ENCODE measurements at places on chromosomes 7 and 10.

- no peak for DNase-seq
Measured at GRCh38 chr7:21898265-21898930, 47.3 kb downstream of the CDCA7L start.

DNA sequence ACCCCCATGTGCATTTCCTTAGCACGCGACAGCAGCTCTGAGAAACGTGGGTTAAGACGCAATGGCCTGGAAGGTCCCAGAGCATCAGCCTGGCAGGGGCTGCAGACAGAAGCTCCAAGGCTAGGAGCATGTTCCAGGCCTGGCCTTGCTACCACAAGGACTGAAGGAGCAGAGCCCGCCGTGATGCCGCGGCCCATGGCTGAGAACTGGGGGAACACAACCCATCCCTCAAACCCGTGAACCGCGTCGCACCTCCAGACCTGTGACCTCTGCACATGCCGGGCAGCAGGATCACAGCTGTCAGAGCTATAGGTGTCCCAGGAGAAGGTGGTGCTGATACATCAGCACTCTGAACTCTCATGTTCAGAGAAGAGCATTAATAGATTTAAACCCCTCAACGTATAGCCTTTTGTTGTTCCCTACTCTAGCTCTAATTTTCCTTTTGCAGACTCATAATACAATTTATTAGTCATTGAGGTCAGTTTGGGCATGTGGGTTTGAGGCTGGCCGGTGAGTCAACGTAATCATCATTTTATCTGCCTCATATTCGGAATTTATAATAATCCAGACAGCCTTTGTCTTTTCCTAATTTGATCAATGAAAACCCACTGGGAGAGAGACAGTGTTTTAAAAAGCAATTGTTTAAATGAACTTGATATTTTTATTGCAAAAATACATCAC lies 222.5 kb upstream of the TCERG1L start:
- no peak for DNase-seq

DNA sequence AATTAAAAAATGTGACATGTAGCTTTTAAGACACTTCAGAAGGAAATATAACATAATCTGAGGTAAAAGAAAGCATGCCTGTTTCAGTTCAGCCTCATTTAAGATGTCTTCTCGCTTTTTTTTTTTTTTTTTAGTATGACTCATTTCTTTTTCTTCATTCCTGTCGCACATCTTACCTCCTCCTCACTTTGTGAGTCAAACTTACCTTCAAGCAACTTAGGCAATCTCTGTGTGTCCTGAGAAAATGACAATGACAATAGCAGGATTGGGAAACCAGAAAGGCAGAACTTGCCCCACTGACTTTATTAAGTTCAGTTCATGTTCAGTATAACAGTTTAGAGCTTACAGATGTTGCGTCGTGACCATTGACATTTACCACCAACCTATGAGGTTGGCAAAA lies 7.7 kb downstream of the PTN start:
- no peak for DNase-seq

GRCh38 chr7:118793582-118793981 lies 569.1 kb downstream of the ANKRD7 start:
- DNase-seq: no peak

GRCh38 chr10:22505911-22506685 lies 160.8 kb downstream of the SPAG6 start:
- no peak for DNase-seq

DNA sequence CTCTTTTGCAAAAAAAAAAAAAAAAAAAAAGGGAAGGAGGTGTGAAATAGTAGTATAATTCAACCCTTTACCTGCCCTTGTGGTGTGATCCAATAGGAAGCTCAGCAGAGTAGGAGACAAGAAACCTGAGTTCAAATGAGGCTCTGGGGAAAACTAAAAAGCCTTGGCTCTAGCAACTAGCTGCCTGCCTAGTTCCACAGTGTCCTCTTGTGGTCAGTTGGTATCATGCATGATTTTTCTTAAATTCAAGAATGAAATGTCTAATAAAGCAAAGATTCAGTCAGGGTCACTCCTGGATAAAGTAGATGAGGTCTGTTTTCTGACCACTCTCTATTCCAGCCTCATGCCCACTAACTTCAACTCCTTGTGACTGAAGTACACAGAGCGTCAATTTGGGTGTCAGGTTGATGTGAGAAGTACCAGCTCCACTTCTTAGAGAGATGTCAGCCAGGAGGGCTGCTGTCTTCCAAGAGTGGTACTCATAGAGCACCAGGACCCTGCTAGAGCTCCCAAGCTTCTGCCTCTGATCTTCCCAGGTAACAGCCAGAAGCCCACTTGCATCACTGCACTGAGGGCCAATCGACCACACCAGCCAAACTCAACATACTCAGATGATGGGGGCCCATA lies 10.5 kb downstream of the LSM5 start:
- no peak for DNase-seq

DNA sequence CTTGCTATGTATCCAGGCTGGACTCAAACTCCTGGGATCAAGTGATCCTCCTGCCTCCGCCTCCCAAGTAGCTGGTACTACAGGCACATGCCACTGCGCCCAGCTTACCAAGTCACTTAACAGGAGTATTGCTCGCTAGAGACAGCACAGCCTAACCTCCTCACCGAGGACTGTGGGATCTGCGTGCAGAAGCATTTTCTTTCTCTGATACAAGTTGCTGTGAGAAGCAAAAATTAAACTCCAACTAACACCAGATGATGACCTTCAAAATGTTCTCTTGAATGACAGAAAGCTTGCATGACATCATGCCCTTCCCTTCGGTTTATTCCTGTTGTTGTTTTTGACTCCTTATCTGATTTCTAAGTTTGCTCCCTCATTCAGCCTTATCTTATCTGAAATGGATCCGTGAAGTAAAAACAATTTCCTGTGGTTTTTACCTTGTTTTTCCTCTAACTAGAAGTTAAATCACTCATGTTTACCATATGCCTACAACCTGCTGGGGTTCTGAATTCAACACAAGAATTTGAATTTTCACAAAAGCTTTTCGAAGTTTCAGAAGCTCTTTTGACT lies 94.4 kb upstream of the KIF5B start:
- no peak for DNase-seq

GRCh38 chr7:43590862-43591557 lies 8.1 kb downstream of the STK17A start:
- DNase-seq: no peak

DNA sequence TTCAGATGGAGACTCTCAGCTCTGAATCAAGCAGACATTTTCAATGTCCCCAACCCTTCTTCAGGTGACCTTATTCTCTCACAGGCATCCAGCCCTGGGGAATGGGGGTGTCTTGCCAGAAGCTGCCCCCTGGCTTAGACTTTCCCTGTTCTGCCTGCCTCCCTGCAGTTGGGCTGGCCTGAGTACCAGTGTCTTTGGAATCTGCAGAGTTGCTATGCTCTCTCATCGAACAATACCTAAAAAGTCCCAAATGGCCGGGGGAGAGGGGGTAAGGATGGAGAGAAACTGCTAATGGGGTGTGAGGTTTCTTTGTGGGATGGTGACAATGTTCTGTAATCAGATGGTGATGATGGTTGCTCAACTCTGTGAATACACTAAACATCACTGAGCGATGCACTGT lies 20.6 kb downstream of the SLC18A2 start:
- no peak for DNase-seq

- peak; percentile 21 for DNase-seq
Measured at GRCh38 chr10:69327463-69328379, 49.4 kb downstream of the HK1 start.
